Spinal cord (tissue), 10 donors: ENCODE measurements at places on chromosomes 13 and 19. TPM values are rescaled to one million over a fixed set of nuclear protein-coding genes. Genes with fewer than 3 reads are reported as not detected.

- H3K27ac ChIP-seq, result no peak overlapping the region
- H3K36me3 ChIP-seq, result peaks cover 9% of the 10 kb centered on the region
- DNase-seq, result no peak
These were observed 6.7 kb downstream of the ZBTB32 start for GRCh38 chr19:35710784-35711723.

CYP2S1 gene
- total RNA-seq, result 3.2 TPM

DNA sequence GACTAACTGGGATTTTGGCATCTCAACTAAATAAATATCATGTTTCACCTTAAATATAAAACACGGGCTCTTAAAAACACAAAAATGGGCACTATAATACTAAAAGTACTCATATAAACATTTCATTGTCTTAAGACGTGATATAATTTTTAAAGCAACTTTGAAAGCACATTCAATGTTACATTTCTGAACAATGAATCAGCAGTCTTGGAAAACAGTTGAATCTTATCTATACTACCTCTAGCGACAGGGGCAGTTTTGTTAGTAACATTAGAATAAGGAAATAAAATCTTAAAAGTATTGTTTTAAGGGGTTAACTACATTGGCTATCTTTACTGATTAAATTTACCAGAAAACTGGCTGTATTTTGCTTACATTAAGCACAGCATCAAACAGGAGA is 156.9 kb downstream of the UGGT2 start:
- no peaks in the 10 kb centered on the region for H3K36me3 ChIP-seq
- H3K27me3 ChIP-seq, result no peaks in the 10 kb centered on the region
- H3K27ac ChIP-seq, result no peak overlapping the region

GRCh38 chr13:96934889-96935489 is 59.3 kb downstream of the OXGR1 start:
- H3K4me3 ChIP-seq, result no peak overlapping the region
- H3K27me3 ChIP-seq, result no peaks in the 10 kb centered on the region
- DNase-seq, result no peak
- H3K36me3 ChIP-seq, result no peaks in the 10 kb centered on the region
